Stimulated activated CD4-positive, alpha-beta T cell treated with anti-CD3 and anti-CD28 coated beads, Interleukin-15, amount 100 ng/mL, for 1 hour (primary cell): ENCODE measurements at places on chromosomes 6 and 20.

- DNase-seq = no peak
Measured at GRCh38 chr6:100617633-100618350, 153.1 kb upstream of the SIM1 start.

DNA sequence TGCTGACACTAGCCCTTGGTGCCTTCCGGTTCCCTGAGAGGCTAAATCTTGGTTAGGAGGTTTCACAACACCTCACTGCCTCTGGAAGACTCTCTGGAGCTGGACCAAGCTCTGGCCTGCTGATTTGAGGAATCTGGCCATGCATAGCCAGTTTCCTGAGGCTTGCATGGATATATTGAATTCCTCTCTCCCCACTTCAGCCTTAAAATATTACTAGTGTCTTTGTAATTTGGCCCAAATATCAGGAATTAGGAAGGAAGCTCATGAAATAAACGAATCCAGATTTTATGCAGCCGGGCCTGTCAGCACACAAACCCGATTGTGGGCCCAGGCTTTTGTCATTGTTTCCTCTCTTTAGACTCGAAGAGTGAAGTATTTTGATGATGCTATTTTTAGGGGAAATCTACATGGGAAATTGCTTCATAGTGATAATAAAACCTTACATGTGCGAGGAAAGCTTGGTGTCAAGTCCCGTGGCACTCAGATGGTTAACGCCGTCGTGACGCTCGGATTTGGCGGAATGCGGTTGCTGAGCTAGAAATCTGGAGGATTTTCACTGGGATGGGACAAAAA lies 144.4 kb downstream of the PHACTR3 start:
- DNase-seq = no peak

DNA sequence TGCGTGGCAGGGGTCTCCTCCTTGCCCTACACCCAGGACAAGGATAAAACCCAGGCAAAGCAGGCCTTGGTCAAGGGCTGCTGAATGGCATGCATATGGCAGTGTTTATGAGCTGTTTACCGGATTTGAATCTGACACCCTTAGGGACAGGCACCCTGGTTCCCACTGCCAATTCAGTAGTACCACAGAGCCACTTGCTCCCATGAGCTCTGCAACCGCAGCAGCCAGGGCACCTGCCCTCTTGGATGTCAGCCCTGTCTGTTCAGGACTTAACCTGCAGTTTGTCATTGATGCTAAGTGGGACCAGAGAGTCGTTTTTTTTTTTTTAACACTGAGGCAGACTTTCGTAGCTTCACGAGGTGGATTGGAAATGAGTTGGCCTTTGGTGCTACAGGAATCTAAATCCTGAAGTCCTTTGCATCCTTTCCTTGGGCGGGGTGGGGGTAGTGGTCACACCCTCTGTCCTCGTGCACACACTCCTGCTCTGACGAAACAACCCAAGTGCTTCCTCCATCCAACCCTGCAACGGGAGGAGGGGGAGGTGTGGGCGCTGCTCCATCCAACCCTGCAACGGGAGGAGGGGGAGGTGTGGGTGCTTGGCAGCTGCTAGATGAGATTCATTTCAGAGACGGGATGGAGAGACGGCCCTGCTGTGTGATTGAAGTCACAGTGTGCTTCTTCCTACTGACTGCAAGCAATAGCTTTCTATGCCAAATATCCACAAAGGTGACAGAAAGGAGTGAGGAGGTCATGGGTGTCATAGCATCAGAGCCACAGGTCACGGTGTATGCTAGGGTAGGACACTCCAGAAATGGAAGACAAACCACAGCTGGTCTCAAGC lies 166.5 kb downstream of the SMOC2 start:
- DNase-seq = no peak

- no peak for DNase-seq
Measured at GRCh38 chr6:154458565-154459470, 51.7 kb downstream of the CNKSR3 start.

- no peak for DNase-seq
Measured at GRCh38 chr6:678520-678919, 14.4 kb downstream of the EXOC2 start.

DNA sequence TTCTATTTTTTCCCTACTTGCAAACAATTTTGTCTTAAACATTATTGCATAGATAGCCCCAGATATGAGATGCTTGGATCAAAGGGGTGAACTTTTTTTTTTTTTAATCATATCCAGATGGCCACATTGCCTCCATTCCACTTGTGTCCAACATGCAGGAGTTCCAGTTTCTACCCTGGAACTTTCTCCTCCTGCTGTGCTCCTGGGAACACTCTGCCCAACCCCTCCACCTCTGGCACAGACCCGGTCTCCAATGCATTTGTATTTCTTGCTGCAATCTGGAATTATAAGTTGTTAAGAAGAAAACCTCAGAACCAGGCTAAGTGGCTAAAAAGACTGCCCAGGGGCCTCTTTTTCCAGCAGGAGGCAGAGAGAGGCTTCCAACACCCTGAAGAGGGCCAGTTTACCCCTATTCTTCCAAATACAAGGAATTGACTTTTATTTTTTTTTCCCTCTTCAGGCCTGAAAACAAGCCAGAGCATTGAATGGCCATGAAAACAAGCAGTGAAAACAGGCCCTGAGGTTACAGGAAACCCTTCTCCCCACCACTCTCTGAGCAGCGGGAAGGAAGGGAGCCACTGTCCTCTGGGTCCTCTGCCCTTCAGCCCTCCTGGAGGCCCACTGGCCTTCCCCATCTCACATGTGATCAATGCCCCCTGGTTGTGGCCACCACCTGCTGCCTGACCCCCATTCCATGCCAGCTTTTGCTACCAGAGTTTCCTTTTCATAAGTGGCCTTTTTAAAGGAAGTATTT lies 44.3 kb downstream of the PDYN start:
- no peak for DNase-seq

DNA sequence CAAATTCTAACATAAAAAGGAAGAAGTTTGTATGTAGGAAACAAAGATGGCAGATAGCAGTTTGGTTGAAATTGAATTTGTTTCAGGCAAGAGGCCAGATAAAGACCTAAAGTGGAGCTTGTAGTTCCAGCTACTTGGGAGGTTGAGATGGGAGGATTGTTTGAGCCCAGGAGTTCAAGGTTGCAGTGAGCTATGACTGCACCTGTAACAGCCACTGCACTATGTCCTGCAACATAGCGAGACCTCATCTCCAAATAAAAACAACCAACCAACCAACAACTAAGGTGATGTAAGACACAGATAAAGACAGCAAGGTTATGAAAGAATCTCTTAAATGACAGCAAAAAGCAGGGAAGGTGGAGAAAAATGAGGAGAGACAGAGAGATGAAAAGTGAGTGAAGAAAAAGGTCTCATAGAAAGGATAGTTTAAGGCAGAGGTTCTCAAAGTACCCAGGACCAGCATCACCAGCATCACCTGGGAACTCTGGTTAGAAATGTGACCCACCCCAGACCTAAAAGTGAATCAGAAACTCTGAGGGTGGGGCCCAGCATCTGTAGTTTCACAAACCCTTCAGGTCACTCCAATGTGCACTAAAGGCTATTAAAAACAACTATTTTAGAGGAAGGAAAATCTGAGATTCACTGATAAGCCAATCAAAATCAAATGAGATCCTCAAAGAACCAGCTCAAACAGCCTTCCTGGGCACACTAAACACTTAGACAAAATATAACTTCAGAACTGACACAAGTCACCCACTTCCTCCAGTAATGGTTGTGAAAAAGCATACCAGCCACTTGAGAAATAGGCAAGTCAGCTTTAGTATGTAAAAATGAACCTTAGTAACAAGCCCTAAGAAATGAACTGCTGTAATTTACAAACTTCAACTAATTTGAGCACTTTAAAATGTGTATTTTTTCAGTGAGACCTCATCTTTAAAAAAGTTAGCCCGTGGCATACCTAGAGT lies 57.6 kb downstream of the FAM184A start:
- DNase-seq = no peak

DNA sequence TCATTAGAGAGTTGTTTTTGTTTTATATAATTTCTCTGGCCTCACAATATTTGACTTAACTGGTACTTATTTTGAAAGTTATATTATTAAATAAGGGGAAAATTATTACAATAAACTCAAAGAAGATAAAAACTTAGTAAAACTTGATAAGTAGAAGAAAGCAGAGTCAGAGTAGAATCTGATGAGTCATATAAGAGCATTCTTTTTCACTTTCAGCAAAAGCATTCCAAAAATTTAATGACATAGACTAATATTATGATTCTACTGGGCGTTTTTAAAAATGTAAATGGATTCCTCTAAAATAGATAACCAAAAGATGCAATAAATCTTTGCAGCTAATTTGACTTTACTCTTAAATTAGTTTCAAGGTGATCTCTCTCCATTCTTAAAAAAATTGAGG lies 366.3 kb upstream of the IMPG1 start:
- no peak for DNase-seq

- no peak for DNase-seq
Measured at GRCh38 chr6:33983109-33983716, 162.7 kb downstream of the GRM4 start.

DNA sequence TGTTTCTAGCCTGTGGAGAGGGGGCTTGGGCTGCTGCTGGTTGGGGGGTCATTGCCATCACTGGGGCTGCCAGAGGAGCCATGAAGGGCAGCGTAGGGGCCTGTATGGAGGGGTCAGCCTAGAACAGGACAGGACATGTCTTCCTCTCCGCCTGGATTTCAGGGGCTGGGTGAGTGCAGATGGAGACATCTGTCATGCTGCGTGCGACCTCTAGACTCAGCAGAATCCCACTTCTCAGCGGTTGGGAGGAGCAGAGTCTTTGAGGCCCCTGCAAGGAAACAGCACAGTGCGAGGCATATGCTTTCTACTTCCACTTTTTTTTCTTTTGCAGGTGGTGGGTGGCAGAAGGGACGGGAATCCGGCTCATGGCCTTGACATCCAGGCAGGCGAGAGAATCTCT lies 67.9 kb downstream of the EZR start:
- DNase-seq = no peak

GRCh38 chr6:104477569-104477968 lies 382.1 kb downstream of the HACE1 start:
- no peak for DNase-seq

DNA sequence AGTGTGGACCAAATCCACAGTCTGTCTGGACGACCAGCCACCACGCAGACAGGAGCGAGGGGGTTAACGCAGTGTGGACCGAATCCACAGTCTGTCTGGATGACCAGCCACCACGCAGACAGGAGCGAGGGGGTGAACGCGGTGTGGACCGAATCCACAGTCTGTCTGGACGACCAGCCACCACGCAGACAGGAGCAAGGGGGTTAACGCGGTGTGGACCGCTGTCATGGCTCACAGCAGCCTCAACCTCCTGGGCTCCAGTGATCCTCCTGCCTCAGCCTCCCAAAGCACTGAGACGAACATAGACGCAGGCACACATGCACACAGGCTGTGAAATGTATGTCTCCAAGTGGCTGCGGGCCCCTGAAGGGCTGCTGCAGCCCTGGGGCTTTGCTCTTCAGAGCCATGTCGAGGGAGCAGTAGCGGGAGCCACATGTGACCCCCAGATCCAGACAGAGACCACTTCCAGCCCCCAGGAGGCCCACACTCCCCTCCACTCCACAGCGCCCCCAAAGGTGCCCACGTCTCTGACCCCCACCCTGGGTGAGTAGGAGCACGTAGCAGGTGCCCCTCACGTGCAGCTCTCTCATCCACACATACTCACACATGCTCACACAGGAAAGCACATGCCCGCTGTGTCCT lies 98.1 kb downstream of the YTHDF1 start:
- no peak for DNase-seq

- no peak for DNase-seq
Measured at GRCh38 chr6:41636833-41637193, 1.5 kb upstream of the MDFI start.

- no peak for DNase-seq
Measured at GRCh38 chr6:129749749-129750120, 39.8 kb upstream of the ARHGAP18 start.

GRCh38 chr6:117600008-117600743 lies 2.1 kb downstream of the GOPC start:
- DNase-seq = no peak

DNA sequence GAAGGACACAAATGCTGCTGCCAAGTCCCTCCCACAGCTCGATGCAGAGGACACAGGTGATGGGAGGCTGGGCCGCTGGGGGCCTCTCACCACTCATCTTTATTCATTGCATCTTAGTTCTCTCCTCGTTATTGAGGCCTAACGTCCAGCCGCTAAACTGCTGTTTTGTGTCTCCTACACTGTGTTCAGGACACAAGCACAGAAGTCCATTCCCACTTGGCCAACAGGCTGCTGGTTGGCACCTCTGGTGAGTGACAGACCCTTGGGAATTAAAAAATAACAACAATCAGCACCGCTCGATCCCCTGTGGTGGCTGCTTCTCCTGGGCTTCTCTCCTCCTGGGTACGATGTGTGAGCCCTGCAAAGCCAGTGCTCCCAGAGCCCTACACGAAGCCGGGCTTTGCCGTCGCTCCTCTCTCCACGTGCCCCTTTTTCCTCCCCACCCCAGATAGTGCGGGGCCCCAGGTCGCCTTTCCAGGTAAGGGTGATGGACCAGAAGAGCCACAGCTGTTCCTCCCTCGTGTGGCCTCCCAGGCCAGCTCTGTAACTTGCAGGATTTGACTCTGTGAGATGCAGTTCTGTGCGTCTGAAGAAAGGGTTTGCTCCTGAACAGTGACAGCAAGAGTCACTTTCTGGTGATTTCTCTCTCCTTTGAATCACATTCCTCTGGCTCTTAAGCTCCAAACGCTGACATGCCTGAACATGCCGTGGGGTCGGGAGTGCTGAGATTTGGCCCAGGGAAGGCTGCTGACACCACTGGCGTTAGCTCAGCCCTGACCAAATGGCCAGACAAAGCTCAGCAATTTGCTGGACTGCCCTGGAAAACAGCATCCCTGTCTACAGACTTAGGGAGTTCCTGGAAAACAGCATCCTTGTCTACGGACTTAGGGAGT lies 59.3 kb downstream of the DLL1 start:
- DNase-seq = no peak

DNA sequence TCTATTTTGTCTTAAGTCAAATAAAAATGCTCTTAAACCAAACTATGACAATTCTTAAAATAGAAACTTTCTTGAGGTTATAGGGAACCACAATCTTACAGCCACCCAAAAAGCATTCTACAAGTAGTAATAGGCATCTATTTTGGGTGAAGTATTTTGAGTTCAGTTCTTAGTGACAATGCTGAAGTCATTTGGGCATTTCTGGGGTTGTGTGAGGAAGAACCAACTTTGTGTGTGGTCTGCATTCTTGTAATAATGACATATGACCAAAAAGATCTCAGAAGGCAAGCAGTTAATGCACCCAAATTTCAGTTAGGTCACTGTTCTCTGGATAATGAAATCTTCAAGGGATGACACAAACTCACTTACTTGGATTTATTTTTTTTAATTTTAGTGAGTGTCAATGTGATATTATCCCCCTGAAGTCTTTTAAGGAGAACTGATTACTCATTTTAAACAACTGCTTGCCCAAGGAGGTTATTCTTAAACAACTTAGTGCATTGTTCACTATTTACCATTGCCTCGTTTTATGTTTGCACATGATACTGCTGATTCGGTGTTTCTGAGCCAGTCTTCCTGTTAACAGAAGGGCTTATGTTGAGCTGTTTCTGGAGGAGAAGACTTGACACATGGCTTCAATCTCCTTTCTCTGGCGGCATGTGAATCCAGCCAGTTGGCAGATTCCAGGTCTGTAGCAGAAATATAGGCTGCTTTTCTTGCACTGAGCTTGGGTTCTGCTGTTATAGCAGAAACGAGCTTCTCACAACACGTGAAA lies 618.9 kb downstream of the BCKDHB start:
- no peak for DNase-seq
